ENCODE measurements at places on chromosomes 2 and 18.

GRCh38 chr2:231634412-231634811, 41.7 kb downstream of the TEX44 start:
- DNase-seq, result no peak

DNA sequence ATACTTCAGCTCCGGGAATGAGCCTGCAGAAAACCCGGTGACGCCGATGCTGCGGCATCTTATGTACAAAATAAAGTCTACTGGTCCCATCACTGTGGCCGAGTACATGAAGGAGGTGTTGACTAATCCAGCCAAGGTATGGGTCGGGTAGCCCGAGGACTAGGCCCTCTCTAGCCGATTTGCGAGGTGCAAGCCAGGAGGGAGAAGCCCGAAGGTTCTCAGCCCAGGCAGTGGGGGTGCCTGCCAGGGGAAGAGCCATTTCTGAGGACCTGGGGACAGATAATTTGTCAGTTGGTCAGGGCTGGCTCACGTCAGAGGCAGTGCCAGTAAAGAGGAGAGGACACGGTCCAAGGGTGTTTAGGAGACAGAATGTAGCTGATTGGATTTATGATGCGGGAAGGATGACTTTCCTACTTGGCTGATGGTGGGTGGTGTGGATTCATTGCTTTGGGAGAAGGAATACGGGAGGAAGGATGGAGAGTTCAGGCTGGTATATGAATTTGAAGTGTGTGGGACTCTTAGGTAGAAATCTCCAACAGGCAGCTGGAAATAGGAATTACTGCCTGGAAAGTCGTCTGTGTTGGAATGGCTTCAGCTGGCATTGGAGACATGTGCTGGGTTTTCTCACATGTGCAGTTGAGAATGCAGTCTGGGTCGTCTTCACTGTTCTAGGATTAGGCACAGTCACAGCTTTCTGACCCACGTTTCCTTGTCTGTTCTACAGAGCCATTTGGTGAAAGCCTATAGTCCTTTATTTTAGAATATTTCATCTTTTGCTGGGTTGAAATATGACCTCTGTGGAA, 874 bp downstream of the NDUFAF7 start:
- DNase-seq, result no peak

DNA sequence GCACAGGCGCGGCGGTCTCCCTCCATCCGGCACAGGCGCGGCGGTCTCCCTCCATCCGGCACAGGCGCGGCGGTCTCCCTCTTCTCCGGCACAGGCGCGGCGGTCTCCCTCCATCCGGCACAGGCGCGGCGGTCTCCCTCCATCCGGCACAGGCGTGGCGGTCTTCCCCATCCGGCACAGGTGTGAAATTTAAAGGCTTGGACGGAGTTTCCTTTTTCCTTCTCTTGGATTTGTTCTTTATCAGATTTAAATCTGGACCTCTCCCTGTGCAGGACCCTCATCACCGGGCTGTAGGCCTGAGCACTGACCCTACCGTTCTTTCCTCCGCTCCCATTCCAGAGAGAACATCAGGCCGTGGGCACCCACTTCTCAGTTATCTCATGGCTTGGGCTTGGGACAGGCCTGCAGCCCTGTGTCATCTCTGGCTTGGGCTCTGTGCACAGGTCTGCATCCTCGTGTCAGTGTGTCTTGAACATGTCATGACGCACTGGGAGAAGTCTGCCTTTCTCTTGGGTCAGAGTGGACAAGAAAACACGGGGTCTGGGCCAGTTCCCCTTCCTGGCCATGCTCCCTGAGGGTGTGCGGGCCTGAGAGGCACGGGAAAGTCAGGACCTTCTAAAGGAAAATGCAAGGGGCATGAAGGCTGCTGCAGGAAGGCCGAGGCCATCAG, 53.9 kb upstream of the PXDN start:
- DNase-seq, result no peak

DNA sequence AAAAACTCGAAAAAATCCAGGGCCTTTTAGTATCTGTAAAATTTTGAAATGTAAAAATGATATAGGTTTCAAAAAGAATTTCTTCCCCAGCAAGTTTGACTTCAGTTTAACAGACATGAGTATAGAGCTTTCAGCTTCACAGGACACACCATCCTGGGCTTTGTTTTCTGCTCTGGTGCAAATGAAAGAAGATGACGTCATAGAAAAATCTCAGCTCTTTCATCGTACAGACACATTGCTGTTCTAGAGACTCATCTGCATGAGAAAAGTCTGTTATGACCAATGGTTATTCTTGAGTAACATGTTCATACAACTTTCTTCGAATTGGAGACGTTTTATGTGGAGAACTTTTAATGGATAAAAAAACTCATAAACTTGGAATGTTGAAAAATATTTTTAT, 111.7 kb upstream of the DYNAP start:
- no peak for DNase-seq

- no peak for DNase-seq
Observed at GRCh38 chr2:195411219-195411687, 245.8 kb upstream of the SLC39A10 start.

DNA sequence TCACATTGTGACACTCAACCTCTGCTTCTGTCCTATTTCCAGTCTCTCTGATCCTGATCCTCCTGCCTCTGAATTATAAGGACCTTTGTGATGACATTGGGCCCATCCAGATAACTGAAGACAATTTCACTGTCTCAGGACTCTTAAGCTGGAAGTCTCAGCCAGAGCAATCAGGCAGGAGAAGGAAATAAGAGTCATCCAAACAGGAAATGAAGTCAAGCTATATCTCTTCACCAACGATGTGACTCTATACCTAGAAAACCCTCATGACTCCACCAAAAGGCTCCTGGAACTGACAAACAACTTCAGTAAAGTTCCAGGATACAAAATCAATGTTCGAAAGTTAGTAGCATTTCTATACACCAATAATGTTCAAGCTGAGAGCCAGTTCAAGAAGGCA, 29.3 kb upstream of the TWIST2 start:
- DNase-seq, result no peak

DNA sequence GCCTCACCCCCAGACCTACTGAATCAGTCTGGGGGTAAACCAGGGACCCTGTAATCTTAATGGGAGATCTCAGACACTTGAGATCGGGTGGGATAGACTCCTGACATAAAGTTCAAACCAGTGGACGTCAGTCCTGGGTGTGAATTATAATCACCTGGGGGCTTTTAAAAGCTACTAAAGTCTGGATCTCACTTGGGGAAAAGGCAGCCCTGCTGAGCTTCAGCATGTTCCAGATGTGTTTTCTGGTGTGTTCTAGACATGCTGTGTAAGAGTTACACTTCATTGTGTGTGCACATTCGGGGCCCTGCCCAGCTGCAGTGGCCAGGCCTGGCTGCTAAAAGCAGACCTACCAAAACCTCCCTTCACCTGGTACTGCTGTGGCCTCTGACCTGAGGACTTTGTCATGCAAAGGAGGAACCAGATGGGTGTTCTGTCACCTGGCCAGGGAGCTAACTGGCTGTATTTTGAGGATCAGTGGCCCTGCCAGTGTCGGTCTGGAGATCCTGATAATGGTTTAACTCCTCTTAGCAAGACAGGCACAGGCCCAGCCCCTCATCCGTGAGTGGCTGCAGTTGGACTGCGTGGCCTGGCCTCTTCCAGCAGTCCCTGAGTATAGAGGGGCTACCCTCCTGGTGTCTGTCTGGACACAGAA, 10.6 kb downstream of the RRM2 start:
- DNase-seq, result no peak

DNA sequence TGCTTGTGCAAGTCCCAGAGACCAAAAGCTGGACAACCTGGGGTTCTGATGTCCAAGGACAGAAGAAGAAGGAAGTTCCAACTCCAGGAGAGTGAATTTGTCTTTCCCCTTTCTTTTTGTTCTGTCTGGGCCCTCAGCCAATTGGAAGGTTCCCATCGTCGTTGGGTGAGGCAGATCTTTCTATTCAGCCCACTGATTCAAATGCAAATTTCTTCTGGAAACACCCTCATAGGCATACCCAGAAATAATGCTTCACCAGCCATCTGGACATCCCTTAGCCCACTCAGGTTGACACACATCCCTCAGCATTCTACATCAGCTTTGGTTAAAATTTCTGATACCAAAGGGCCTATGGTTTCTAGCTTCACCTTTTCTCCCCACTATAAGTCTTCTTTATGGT, 156.5 kb downstream of the SP3 start:
- no peak for DNase-seq

DNA sequence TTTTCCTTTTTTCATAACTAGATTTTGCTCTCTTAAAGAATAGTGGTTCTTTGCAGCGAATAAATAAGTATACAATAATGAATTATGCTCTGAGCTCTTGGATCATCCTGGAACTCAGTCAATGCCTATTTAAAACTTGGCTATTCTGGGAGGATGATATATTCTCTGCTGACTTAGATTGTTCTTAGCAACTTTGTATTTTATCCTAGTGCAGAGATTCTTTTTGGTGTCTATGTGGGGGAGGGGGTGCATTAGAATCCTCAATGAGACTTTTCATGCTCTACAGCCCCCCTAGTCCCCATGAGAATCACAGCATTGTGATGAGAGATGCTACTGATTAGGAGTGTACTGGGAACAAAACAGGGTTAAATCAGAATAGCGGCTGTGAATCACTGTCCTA, 8.8 kb upstream of the FAM98A start:
- DNase-seq, result no peak

- DNase-seq, result no peak
Observed at GRCh38 chr2:86283411-86284030, 53.9 kb downstream of the REEP1 start.

GRCh38 chr18:43893001-43893637, 615.8 kb upstream of the SYT4 start:
- peak; percentile 83 for DNase-seq

DNA sequence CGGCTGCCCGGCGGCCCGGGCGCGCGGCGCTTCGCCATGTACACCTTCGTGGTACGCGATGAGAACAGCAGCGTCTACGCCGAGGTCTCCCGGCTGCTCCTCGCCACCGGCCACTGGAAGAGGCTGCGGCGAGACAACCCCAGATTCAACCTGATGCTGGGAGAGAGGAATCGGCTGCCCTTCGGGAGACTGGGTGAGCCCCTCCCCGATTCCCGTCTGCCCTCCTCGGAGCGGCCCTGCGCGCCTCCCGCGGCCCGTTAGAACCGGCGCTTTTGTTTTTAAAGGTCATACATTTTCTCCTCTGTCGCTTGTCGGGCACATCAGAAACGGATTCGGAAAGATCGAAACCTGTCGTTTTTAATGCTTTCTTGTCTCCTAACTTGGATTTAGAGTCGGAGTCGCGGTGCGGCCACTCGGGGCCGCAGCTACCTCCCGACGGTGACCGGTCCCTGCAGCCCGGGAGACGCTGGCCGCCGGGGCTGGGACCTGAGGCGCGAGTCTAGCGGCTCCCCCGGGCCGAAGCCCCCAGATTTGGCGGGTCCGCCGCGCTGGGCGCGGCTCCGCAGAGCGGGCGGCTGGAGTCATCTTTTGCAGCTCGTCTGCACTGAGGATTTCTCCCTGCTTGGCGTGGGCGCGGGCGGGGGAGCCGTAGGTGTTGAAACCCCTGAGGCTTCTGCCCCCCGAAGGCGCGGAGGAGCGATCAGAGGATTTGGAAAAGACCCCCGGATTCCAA, 519 bp downstream of the TTL start:
- DNase-seq, result no peak

GRCh38 chr2:146503366-146503765, 1341.5 kb upstream of the ACVR2A start:
- no peak for DNase-seq

DNA sequence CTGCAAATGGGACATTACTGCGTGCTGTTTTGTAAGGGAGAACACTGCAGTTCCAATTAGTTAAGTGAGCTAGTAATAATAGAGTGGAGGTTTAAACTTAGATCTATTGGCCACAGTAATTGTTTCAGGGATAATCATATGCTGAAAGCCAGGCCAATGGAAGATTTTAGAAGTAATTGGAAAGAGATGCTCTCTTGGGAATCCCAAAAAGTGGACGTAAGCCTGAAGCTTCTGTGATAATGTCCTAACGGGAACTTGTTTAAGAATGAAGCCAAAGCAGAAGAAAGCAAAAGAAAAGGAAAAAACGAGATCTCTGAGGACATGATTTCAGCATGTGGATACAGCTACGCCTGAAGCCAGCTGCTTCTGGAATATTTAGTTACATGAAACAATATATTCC, 594.6 kb downstream of the SLC4A3 start:
- DNase-seq, result no peak

DNA sequence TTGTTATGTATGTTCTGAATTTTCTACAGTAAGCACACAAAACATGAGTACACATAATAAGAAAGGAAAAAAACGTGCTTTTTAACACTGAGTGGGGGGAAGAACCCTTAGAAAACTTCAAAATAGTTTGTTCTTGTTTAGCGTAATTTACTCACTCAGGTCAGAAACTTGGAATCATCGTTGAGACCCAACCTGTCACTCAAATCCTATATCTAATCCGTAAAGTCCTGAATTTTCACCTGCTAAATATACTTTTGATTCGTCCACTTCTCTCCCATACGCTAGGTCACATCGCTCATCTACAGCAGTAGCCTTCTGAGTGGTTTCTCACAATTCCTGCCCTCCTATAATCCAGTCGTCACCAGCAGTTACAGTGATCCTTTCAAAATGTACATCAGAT, 767 bp downstream of the TPRKB start:
- DNase-seq, result no peak

- no peak for DNase-seq
Observed at GRCh38 chr2:170690640-170691039, 24.5 kb upstream of the SP5 start.

GRCh38 chr2:20049637-20050036, 1.8 kb downstream of the LAPTM4A start:
- no peak for DNase-seq

DNA sequence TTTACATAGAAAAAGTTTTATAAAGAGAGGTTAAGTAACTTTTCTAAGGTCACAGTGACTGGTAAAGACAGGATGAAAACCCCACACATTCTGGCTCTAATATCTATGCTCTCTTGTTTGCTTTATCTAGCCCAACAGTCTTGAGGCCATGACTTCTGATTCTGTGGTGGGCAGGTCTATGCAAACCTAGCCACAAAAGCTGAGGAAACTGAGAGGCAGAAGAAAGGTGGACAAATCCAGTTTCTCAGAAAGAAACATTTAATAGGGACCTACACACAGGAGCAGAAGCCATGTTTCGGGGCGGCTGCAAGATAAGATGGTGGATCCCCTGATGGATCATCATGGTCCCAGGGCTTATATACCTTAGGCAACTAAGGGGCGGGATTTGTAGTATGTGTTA, 21.8 kb downstream of the HSPD1 start:
- DNase-seq, result no peak

DNA sequence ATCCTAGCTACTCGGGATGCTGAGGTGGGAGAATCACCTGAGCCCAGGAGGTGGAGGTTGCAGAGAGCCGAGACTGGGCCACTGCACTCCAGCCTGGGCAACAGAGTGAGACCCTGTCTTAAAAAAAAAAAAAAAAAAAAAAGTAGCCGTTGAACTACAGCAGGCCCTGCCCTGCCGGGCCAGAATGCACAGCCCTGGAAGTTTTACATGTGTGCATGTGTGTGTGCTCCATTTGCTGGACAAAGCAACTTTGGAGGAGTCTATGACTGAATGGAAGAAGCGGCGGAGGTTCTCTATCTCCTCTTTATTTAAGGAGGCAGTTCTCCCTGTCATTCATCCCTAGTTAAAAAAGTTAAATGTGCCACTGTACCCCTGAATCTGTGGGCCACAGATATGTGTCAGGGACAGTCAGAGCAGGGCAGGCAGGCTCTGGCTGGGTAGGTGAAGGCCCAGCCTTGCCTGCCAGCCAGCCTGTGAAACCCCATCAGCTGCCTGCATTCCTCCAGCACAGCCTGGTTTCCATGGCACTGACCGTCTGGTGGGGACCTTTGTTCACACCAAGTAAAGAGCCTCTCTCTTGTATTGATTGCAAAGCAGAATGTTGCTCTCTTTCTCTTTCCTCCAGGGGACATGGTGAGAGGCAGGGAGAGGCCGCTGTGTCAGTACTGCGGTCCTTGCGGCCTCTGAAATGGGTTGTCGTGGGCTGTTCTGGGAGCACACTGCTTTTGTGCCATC, 10.9 kb downstream of the LIPG start:
- no peak for DNase-seq

Data from fibroblast of the conjunctiva (primary cell).